T1000 (cell line): ENCODE measurements at places on chromosomes 3 and 15.

- DNase-seq: no peak
Observed at GRCh38 chr15:50381438-50381837, 26.4 kb upstream of the GABPB1 start.

GRCh38 chr3:66858656-66859381, 139.3 kb upstream of the KBTBD8 start:
- no peak for DNase-seq

DNA sequence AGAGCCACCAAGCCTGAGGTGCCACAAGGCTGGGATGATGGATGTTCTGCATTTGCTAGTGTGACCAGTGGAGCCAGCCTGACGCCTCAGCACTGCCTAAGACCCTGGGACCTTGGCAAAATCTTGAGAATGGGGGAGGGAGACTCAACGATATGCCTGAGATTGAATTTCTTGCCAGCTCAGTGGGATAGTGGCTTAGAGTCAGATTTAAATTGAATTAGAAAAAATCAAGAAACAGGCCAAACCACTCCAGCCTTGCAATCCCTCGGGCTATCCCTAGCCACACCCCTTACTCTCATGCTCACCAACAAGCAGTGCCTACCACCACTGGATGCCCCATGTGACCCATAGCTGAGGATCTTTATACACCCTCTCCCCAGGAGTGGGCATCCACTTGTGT, 18.7 kb upstream of the PDE8A start:
- DNase-seq: no peak

- DNase-seq: no peak
Observed at GRCh38 chr15:65837301-65838294, 31.7 kb upstream of the RAB11A start.
